ENCODE measurements at places on chromosomes 2 and 18. TPM values are rescaled to one million over a fixed set of nuclear protein-coding genes. Genes with fewer than 3 reads are reported as not detected.
A peak's percentile ranks its signal among the peaks of the same experiment; 100 is the strongest.

LYPD6 gene
- total RNA-seq = not detected

GNAL gene
- total RNA-seq = 30.8 TPM

STAT4 gene
- total RNA-seq = 0.53 TPM

ATG16L1 gene
- total RNA-seq = 23.5 TPM

- DNase-seq = no peak
These were observed 16.1 kb downstream of the PRPF40A start for GRCh38 chr2:152701198-152701597.

DNA sequence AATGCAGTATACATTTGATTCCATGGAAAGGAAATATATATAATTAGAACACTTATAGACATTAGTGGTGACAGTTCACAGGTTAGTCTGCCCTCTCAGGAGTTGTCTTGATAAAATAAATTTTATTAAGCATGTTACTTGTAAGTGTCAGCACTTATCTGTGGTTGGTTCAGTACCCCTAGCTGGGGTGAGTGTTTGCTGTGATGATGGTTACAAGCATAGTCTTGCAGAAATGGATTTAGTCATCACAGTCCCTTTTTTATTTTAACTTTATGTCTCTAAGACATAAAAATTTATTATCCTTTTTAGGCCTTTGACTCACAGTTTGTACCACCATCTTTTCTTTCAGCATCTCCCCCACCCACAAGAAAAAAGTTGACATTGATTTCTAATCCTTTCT, 52.1 kb downstream of the NCK2 start:
- no peak for DNase-seq

- DNase-seq = no peak
These were observed 256.1 kb upstream of the SYT4 start for GRCh38 chr18:43533371-43533770.

DNA sequence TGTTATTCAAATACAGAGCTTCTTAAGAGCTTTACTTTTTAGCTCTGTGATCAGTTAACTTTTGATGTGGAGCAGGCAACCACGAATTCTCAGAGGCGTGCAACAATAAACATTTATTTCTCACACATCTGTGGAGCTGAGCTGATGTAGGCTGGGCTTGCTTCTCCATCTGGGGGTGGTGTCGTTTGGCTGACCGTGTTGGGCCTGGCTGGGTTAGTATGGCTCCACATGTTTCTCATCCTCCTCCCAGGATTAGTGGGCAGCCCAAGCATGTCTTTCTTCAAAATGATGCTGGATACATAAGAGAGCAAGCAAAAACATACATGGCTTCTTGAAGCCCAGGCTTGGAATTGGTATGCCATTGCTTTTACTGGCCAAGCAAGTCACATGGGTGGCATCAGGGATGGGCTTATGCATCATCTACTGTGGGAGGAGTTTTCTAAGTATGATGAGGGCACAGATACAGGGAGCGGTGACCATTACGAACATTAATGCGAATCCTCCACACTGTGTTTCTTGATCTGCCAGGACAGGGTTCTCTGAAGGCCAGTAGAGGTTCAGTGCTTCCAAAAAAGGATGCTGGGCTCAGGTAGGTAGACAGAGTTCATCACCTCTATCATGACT, 157.0 kb upstream of the TNP1 start:
- DNase-seq = no peak

DNA sequence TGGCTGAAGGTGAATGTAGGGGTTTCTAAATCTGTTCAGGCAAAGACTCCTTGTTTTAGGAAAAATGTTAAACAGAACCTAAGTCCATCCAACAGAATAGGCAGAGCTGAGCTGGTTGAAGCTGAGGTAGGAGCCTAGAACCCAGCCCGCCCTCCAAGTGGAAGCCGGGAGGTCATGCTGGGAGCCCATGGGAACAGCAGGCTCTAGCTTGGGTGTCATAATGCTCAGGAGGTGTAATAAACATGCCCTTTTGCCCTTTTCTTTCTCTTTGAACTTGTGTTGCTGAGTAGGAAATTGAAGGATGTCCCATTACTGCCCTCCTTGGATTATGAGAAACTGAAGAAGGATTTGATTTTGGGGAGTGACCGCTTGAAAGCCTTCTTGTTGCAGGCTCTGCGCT, 60.3 kb downstream of the ARMC9 start:
- DNase-seq = no peak

GRCh38 chr2:223081789-223082188, 29.8 kb downstream of the KCNE4 start:
- DNase-seq = no peak

DNA sequence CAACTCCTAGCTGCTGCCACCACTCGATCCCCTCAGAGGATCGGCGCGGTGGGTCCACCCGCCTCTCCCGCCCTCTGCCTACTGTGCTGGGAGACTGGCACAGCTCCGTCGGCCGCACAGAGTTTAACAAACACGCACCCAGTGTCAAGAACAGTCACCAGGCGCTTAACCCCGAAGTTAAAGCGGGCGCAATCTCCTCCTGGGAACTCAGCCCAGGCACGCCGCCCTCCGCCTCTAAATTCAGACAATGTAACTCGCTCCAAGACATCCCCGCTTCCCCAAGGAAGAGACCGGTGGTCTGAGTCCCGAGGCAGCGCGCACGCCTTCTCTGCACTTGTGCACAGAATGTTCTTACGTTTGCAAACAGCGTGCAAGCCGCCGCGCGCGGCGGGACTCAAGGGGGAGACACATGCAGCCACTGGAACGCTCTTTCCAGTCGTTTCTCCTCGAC, 533 bp downstream of the CXCR4 start:
- DNase-seq = peak; percentile 34

- no peak for DNase-seq
These were observed 365.5 kb upstream of the ID2 start for GRCh38 chr2:8316356-8316755.

DNA sequence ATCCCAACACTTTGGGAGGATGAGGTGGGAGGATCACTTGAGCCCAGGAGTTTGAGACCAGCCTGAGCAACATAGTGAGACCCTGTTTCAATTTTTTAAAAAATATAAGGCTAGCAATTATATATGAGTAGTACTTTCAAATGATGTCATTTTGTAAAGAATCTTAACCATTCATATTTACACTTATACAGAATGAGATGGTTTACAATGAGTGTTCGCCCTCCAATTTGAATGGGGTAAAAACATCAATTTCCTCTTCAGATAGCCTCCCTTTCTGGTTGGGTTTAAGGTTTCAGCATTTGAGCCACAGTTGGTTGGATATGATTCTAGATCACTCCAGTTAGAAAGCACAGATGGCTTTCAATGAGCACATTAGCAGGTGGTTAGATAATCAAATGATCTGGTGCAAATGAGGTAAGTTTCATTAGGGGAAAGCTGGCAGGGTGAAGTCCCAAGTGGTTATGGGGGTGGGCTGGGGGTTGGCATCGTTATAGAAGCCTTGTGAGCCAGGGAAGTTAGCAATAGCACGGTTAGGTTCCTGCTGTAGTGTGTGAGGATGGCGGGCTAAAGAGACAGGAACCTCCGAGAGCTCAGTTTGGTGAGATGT, 63.9 kb downstream of the TRPM8 start:
- DNase-seq = no peak

Data from psoas muscle (tissue), 8 donors.